ENCODE measurements at places on chromosomes 2 and 18. TPM values are rescaled to one million over a fixed set of nuclear protein-coding genes. Genes with fewer than 3 reads are reported as not detected.

The ITSN2 gene
- total RNA-seq, result 6.4 TPM

The C2orf66 gene
- total RNA-seq, result 0.34 TPM

The STPG4 gene
- total RNA-seq, result 1.3 TPM

The FBXO41 gene
- 14.0 TPM for total RNA-seq

The LYPD1 gene
- 1.1 TPM for total RNA-seq

DNA sequence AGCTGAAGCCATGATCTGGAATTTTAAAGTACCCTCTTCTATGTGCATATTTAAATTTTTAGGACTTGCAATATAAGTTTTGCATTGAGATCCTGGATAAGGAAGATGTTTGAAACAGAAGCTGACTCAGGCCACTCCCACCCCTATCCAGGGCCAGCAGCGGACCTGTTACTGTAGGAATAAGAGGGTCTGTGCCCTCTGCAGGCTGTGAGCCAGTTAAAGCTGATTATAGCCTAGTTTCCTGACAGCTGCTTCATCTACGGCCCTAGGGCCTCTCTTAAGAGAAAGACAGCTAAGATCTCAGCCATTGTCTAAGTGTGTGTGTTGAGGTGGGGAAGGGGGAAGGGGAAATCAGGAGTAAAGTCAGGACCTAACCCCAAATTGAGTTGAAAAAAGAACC lies 234.0 kb downstream of the HAUS1 start:
- DNase-seq, result peak; percentile 63

DNA sequence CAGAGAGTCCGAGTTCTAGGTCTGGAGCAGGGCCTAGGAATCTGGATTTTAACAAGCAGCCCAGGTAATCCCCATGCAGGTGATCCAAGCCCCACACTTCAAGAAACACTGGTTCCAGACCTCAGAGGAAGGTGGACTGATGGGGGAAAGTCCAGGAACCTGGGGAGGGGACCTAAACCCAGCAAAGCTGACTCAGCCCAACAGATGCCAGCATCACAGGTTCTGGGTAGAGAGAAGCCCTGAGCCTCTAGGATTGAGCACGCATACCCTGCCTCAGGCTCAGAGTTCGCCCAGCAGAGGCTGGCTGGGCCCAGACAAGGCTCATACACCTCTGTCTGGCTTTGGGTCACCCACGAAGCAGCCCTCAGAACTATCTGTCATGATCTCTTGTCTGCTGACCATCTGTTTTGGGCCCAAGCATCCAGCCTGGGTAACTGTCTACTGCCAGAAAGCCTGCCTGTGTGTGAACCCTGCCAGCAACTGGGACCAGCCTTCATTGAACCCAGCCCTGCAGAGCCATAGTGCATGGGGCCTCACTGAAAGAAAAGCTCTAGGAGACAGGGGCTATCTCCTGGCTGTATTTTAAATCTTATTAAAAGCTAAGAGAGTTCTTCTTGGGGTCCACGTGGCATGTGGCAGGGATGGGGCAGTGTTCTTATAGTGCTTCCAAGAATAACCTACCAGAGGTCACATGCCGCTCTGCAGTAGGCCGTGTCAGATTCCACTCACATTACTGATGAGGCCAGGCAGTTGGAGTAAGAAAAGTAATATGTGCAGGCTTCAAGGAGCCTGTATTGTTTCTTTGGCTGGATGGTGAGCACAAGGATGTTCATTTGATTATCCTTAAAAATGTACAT lies 7.4 kb downstream of the TMEM127 start:
- no peak for DNase-seq

GRCh38 chr2:84847326-84848050 lies 33.4 kb downstream of the TRABD2A start:
- DNase-seq, result no peak

DNA sequence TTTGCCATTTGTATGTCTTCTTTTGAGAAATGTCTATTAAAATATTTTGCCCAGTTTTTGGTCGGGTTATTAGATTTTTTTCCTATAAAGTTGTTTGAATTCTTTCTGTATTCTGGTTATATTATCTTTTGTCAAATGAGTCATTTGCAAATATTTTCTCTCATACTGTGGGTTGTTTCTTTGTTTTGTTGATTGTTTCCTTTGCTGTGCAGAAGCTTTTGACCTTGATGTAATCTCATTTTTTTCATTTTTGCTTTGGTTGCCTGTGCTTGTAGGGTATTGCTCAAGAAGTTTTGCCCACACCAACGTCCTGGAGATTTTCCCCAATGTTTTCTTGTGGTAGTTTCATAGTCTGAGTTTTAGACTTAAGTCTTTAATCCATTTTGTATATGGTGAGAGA lies 245.7 kb downstream of the ADCYAP1 start:
- no peak for DNase-seq

- no peak for DNase-seq
Measured at GRCh38 chr2:196798980-196799379, 503 bp downstream of the GTF3C3 start.

GRCh38 chr2:60528281-60529020 lies 25.0 kb downstream of the BCL11A start:
- no peak for DNase-seq

GRCh38 chr2:39881494-39881893 lies 102.4 kb upstream of the THUMPD2 start:
- DNase-seq, result no peak

DNA sequence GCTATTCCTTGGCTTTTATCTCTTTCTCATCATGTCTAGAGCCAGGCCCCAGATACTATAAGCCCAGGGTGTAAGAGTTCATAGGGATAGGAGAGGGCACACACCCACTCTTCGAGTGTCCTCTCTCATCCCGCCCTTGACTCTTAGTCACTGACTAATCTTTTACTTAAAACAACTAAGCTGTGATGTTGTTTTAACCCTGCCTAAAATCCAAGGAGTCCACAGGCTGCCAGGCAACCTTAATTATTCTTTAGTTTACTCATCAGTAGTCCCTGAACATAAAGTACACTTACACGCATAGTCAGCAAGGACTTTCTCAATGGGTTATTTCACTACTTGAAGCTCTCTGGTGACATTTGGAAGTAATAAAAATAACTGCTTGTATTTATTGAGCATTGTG lies 28.4 kb downstream of the GREB1L start:
- no peak for DNase-seq

DNA sequence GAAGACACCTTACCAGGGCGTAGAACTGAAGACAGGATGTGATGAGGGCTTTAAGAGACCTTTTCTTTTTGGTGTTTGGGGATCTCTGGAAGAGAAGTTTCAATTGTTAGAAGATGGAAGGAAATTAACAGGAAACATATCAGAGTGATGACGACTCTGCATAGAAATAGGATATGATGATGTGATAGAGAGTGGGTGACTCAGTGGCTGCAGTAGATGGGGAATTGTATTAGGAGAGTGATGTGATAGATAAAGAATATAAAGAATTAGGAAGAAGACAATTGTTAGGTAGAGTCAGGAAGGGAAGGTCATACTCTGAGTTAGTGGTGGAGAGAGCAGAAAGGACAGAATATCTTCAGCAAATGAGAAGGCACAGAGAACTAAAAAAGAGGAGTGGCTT lies 593.9 kb downstream of the NYAP2 start:
- no peak for DNase-seq

DNA sequence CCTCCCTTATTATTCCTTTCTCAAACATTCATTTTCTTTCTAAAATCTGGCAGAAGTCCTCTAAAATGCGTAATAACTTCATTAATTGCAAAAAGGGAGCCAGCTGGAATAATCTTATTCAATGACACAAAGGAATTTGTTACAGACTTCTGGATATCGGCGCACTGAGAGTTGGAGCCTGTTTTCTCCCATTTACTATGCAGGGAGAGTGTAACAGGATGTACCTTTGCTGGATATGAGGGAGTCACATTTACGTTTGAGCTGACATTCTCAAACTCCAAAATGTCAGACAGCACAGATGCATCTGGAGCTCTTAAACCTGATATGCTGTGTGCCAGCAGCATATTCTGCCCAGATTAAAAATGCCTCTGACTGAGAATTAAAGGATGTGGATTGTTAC lies 275.3 kb downstream of the TMX3 start:
- DNase-seq, result no peak

DNA sequence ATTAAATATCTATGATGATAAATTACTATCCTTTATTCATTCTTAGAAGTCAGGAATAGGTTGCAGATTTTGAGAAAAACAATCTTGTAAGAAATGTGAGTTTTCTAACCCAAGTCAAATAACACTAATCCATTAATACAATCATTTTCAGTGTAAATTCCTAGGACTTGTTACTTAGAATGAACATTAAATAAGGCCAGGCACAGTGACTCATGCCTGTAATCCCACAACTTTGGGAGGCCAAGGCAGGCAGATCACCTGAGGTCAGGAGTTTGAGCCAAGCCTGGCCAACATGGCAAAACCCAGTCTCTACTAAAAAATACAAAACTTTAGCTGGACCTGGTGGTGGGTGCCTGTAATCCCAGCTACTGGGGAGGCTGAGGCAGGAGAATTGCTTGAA lies 45.8 kb upstream of the CDKL4 start:
- no peak for DNase-seq

- no peak for DNase-seq
Measured at GRCh38 chr18:73741946-73742345, 405.7 kb downstream of the FBXO15 start.

All from glutamatergic neuron (in vitro differentiated cells).